ENCODE measurements at places on chromosomes 5 and 9.

DNA sequence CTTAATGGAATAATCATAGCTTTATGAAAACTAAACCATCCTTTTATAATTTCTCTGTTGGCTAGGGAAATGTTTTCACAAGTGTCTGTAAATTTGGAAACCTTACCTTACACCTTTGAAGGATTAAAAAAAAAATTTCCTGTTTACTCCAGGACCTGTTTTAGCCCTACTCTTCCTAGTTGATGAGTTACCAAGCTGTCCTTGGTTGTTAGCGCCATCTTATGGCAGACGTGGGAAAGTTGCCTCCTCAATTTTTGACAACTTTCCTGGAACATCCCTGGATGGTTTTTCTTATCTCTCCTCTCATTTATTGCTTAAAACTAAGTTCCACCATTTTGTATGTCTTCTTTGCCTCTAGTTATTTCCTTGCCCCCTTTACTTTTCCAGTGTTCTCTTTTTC lies 25.7 kb downstream of the ZSWIM6 start:
- no peak for DNase-seq

DNA sequence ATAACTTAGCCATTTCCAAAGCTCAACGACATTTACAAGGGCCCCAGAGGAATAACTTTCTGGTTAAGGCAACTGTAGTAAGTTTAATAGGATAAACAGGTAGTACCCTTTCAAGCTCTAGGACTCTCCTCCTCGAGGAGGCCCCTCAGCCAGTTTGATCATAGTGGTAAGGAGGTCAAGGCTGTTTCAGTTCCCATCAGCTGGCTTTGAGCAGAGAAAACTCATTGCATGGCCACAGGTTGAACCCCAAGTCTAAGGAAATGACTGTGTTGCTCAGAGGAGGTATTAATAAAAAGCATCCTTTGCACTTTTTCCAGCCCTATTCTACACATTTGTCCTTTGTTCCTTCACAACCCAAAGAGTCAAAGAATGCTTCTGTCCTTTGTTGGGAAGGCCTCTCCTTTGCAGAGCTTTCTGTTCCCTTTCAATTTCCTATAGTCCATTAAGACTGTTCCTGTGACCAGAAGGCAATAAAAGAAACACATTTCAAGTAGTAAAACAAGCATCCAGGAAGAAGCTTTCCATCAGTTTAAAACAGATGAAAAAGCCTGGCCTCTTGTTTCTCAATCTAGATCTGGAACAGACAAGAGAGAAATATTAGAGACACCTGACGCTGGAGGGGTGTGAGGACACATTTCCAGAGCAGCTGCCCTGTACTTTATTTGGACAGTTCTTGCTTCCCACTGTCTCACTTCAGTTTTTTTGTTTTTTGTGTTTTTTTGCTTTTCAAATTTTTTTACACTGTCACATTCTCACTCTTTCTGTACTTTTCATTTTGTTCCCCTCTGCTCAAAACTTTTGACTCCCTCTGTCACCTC lies 54.1 kb downstream of the PRRC1 start:
- no peak for DNase-seq

DNA sequence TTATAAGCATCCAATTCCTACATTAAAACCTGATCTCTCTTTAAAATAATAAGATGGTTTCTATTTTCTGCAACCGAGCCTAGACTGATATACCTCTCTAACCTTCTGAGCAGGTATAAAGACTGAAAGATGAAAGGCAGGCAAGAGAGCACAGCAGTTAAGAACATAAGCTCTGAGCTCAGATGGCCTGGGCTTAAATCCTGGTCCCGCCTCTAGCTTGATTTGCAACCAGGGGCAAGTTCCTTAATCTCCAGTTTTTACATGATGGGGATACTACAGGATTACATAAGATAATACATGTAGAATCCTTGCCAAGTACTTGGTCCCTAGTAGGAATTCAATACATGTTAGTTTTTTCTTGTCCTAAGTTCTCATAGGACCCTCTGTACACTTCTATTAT lies 33.9 kb downstream of the SLC24A2 start:
- DNase-seq = no peak

- DNase-seq = no peak
Observed at GRCh38 chr9:105246656-105247173, 2.3 kb downstream of the SLC44A1 start.

- DNase-seq = no peak
Observed at GRCh38 chr5:35212122-35212982, 17.9 kb downstream of the PRLR start.

DNA sequence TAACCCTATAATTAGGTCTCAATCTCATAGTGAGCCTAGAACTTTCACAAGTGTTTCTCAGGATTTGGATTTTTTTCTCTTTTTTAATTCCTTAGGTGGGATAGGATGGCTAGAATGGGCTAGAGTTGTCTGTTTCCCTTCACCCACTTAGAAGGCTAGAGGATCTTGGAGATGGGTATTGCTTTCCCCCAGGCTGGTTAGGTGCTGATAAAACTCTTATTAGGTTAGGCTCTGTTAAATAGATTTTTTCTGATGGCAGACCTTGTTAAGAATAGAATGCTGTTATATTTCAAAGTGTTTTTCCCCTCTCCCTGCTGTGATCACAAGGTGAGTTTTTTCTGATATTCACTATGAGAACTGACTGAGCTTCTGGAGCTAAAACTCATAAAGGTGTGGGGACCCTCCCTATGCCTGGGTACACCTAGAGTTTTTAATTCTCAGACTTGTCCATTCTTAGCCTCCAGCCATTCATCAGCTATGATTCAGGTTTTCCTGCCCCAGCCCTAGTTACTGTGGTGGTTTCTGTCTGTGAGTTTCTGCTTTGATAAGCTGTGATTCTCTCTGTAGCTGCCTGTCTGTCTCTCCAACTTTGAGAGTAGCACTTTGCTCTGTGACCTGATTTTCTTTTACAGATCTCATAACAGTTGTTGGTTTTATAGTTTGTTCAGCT lies 132.4 kb downstream of the HACD4 start:
- no peak for DNase-seq

DNA sequence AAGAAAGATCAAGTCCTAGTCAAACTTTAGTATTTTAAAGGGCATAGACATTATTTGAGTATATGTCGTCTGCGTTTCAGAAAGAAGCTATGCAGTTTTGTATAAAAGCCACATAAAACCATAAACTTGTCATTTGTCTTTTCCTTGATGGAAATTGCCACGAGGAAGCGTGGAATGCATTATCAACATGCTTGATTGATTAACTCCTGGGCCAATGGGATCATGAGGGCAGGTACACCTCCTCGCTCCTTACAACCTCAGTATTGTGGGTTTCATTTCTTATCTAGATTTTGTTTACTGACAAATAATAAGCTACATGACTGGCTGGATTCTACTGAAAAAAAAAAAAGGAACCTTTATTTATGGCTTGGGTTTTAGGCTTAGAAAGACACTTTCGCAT lies 122.5 kb upstream of the RFX3 start:
- DNase-seq = no peak

DNA sequence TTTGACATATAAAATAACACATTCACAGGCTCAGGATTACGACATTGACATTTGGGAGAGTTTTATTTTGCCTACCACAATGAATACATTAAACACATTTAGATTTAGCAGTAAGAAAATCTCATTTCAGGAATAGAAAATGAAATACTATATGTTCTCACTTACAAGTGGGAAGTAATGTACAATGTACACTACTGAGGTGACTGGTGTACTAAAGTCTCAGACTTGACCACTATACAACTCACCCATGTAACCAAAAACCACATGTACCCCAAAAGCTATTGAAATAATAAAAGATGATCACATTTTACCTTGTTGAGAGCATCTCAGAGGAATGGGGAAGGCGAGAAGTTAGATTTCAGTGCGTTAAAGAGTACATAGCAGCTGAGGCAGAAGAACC lies 1202.4 kb upstream of the SEMA6A start:
- DNase-seq = no peak

- DNase-seq = no peak
Observed at GRCh38 chr5:34913072-34913471, 2.2 kb downstream of the RAD1 start.

- no peak for DNase-seq
Observed at GRCh38 chr9:94289691-94290090, 30.6 kb downstream of the ZNF169 start.

DNA sequence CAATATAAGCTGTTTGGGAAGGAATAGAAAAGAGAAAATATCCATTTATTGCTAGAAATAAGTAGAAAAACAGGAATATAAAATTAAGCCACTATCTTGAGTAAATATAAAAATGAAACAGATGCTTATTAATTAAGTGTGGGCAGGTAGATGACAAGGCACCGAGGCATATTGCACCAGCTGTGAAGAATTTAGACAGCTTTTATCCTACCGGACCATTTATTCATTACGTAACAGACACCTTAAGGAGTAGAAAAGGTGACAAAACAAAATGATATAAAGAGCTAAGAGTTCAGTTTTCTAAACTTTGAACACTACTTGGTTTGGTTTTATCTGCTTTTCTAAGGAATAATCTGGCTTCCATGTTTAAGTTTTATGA lies 404.1 kb downstream of the PTPRD start:
- DNase-seq = no peak

GRCh38 chr9:81211741-81212140 lies 477.6 kb downstream of the TLE1 start:
- DNase-seq = no peak

DNA sequence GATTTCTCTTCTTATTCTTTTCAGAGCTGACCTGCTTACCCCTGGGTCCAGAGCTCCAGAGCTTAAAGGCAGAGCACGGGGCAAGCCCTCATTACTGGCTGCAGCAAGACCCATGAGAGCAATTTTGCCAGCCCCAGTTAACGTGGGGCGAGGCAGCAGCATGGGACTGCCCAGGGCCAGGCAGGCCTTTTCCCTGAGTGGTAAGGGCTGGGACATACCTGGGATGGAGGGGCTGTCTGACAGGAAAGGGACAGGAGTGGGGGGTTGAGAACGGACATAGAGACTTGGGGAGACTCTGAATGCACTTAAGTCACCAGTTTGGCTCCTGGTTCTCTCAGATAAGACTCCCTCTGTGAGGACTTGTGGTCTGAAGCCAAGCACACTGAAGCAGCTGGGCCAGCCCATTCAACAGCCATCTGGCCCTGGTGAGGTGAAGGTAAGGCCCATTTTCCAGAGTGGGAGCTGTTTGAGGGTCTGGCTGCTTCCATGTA lies 26.2 kb downstream of the HMGXB3 start:
- no peak for DNase-seq

DNA sequence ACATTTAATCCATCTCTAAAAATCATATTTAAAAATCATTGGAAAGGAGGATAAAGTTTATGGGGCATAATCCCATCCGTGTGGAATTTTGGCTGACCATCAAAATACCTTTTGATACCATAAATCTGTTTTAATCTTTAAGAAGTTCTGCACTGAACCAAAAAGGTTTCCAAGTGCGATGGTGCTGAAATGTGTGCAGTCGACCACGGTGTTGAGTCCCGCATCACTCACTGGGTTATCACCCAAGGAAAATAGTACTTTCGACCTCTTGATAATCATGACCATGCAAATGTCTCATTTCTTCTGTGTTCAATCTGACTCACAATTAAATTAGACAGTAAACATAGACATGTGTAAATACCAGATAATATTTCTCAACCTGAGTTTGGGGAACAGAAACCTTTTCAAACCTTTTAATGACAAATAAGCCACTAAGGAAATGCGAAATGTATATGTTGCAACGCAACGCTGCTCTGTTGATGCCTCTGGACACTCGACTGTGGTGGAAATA lies 62.0 kb upstream of the CDH6 start:
- no peak for DNase-seq

GRCh38 chr5:139524446-139524845 lies 36.7 kb upstream of the UBE2D2 start:
- no peak for DNase-seq

GRCh38 chr5:113382731-113383130 lies 52.1 kb downstream of the TSSK1B start:
- DNase-seq = no peak

GRCh38 chr9:127502706-127503378 lies 51.5 kb downstream of the LRSAM1 start:
- DNase-seq = no peak

DNA sequence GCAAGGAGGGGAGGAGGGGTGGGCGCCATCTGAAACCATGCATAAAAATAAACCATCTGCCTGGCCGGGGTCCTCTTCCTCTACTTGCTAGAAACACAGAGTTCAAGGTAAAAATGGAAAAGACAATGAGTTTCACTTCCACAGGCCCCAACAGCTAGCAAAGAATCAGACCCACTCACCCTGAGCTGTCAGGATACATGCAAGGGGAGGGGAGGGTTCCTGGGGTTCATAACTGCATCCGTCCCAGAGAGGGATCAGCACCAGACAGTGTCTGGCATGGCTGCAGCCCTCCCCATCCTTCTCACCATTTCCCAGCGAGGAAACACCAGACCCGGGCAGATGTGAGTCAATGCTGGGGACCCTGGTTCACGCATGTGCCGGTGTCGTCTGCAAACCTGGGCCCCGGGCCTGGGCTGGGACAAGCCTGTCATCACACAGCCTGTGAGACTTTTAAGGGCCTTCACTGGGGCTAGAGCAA lies 55.4 kb downstream of the SEMA4D start:
- DNase-seq = no peak

DNA sequence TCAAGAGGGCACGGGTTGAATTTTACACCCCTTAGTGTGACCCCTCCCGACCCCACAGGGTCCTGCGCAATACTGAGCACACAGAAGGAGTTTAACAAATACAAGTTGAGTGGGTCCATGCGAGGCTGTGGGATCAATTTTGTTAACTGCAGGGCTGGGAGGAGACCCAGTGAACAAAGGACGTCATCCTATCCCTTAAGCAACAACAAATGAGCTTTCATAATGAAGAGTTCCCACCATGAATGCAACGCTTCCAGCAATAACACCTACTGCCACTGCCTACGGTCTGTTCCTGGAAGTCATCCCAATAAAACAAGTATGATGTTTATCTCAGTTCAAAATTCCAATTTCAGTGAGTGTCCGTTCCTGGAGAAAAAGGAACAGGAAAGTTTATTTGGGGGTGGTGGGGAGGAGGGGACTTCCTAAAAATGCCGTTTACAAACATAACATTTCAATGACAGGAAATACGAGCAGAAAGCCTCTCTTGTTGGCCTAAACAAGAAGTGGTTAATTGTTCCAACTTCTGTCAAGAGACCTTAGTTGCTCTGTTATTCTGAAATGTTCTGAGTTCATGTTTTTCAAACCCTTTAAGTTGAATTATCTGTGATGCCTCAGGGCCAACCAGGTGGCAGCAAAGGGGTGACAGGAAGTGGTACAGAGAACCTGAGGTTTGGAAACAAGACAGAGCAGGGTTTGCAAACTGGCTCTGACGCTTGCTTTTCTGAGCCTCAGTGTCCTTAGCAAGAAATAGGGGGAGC lies 65.8 kb upstream of the PLPP6 start:
- no peak for DNase-seq

- DNase-seq = no peak
Observed at GRCh38 chr9:29203244-29203930, 1630.1 kb upstream of the C9orf72 start.
